ENCODE measurements at places on chromosomes 11 and 22.

DNA sequence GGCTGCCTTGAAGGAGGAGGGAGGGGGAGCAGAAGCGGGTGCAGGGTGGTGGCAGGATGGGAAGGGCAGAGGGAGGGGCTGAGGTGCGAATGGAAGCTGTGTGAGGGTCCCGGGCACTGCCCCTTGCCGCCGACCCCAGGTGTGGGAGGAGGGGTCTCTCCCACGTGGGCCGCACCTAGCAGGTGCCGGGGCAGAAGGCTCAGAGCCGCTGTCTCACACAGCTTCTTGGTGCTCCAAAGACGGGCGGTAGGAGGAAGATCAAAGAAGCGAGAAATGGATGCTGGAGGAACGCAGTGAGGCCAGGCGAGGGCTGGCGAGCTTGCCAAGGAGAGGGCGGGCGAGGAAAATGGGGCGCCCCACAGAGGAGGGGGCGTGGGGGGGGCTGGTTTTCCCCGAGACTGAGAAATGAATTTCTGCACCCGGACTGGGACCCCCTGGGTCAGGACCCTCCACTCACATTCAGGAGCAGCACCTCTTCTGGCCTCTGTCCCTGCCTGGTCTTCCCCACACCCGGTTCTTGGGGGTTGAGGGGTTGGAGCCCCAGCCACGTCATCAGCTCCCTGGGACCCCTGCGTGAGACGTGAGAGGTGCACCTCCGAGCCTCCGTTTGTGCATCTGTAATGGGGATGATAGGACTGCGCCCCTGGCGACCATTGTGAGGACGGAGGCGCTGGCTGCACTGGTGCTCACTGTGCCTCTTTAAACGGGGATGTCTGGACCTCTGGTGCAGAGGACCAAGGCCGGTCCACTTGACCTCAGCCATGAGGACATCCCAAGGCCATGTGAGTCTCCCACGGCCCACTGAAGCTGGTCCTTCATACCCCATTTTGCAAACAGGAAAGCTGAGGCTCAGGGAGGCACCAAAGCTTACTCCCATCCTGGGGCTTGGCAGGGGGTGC, 16.8 kb downstream of the LSP1 start:
- DNase-seq, result no peak

DNA sequence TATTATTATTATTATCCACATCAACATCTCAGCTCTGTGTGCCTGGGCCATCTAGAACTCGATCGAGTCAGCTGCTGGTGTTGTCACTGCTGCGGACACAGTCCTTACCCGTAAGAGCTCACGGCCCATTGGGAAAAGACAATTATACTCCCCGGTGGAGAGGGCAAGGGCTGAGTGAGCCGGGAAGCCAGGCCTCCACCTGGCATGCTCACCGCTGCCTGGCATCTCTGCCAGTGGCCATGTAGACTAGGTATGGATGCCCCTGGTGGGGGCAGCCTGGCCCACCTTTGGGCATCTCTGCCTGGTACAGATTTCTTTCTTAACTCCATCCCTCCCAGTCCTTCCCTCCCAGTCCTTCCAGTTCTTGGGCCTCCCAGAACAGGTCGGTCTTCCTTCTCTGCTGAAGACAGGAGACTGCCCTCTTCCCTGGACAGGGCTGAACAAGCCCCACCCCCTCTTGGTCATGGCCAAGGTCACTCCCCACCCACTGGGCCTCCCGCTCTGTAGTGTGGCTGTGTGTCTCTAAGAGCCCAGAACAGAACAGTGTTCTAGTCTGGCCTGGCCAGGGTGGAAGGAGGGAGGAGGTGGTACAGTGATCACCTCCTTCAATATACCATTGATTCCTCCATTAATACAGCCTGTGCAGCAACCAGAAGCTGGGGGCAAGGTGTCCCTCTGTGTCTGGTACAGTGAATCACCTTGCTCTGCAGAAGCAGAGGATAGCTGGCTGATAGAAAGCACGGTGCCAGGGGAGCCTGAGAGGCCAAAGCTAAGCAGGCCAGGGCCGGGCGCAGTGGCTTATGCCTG, 57.7 kb downstream of the FLRT1 start:
- no peak for DNase-seq

DNA sequence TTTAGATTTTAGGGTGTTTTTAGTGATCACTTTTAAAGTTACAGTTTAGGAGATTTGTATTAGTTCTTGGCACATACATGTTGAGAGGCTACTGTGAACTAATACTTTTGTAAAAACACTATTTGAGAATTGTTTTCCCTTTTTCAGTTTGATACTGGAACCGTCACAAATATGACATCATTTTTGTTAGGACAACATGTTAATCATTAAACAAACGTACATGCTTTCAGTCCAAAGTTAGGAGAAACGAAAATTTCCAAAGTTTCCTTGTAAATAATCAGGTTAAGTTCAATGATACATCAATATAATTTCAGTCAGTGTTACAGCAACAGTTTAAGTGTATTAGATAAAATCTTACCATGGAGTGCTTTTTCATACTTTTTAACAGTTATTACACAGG, 53.1 kb downstream of the SPECC1L start:
- DNase-seq, result no peak

GRCh38 chr11:86680716-86681482, 8.5 kb upstream of the ME3 start:
- no peak for DNase-seq

- no peak for DNase-seq
Measured at GRCh38 chr11:80317612-80318011, 876.8 kb upstream of the TENM4 start.

DNA sequence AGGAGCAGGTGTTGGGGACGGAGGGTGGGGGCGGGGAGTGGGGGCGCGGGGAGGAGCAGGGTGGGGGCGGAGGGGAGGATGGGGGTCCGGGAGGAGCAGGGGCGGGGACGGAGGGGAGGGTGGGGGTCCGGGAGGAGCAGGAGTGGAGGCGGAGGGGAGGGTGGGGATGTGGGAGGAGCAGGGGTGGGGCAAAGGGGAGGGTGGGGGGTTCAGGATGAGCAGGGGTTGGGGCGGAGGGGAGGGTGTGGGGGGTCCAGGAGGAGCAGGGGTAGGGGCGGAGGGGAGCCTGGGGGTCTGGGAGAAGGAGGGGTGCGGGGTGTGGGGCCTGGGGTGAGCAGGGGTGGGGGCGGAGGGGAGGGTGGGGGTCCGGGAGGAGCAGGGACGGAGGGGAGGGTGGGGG, 17.1 kb downstream of the CRELD2 start:
- no peak for DNase-seq

DNA sequence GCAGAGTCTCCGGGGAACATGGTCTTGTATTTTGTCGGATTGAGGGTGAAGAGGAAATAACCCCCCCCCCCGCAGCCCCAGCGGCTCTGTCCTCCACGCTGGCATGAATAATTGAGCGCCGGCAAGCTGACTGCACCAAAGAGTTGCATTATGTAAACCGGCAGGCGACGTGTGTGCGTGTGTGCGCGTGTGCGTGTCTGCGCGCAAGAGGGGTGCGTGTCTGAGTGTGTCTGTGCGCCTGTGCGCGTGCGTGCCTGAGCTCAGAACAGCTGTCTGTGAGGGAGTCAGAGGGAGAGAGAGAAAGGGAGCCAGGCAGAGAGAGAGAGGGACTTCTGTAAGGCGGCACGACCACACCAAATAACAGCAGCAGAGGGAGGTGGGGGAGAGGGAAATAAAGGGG, 94.4 kb downstream of the SCN3B start:
- DNase-seq, result no peak

- DNase-seq, result no peak
Measured at GRCh38 chr11:109729761-109730160, 307.8 kb downstream of the C11orf87 start.

DNA sequence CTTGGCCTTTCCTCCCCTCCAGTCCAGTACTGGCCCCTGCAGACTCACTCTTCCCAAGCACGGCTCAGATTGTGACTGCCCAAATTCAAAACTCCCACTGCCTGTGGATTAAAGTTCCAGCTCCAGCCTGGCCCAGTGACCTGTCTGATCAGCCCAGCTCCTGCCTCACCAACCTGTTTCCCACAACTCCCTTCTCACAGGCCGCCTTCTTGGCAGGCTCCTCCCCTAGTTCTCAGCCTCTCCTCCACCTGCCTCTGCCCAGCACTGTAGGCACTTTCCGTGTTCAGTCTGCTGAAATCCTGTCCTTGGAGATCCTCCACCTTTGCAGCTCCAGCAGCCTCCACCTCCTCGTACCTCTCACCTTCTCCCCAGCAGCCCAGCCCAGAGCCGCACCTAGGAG, 68.6 kb downstream of the MICAL2 start:
- no peak for DNase-seq

DNA sequence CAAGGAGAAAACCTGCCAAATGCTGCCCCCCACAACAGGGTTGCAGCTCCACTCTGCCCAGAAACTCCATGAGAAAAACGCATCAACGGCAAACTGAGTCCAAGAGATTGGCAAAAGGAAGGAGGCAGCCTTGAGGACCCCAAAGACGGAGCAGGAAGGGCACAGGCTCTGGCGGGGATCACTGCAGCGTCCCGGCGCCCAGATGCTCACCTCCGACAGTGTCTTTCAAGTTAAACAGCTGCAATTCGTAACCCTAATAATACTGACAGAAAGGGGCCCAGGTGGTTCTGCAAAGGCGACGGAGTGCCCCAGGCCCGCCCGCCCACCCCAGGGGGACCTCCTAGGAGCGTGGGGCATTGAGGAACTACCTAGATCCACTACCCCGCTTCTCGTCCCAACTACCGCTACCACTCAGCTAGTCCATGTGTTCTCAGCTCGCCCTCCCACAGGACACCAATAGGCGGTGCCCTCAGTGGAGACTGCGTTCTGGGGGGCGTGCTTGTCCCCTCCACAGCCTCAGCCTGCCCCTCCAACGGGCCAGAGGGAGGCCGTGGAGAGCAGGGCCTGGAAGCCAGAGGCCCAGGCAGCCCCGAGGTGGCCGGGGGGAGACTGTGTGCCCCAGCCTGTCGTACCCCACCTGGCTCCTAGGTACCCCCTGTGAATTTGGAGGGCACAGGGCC, 127.4 kb downstream of the PHF21B start:
- DNase-seq, result no peak

DNA sequence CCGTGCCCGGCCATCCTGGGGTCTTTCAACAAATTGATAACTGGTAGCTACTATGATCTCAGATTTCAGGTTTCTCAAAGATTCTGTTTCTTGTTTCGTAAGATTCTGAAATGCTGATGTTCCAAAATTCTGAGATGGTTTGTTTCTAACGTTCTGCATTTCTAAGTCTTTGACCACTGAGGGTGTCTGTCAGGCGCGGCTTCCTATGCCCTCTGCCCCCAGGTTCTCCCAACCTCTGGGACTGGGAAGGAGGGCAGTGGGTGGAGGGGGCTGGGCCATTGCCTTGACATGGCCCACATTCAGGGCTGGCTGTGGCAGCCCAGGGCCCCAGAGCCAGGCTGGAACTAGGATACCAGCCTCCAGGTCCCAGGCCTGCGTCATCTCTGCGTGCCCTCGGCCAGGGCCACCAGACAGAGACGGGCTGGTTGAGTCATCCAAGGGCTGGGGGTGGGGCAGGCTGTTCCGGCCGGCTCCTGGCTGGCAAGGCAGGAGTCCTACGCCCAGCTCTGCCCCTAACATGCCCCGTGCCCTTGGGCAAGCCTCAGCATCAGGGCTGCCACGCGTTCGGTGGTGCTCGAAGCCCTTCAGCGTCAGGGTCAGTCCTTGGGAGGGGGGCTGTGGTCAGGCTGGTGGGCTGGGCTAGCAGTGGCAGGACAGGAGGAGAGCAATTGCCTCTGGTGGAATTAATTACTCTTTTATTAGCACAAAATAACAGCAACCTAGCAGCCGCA, 5.2 kb downstream of the TMEM134 start:
- DNase-seq, result no peak
